Chondrocyte (in vitro differentiated cells): ENCODE measurements at places on chromosomes 4 and X. TPM values are rescaled to one million over a fixed set of nuclear protein-coding genes. Genes with fewer than 3 reads are reported as not detected.

The PPP2R2C gene
- 0.10 to 0.94 TPM (median 0.13 TPM) in 3 replicates for total RNA-seq

DNA sequence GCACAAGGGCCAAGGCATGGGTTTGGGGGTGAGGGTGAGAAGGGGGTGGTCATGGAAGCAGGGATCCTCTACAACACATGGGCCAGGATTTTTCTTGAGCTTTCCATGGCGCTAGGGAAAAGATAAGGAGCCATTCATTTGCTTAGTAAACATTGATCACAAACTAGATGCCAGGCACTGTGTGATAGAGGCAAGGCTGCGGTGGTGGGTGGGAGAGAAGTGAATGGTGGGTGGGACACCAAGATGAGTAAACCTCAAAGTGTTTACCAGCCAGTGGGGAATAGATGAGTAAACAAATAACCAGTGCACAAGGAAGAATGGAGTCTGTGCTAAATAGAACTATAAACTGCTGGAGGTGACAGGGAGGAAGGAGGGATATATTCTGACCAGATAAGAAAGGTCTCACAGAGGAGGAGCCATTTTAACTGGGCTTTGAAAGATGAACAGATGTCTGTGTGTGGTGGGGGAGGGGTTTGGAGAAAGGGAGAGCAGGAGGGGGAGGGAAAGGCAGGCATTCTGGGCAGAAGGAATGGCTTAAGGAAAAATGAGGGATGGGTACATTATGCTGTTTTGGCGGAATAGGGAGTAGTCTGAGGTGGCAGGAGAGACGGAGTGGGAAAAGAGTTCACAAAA lies 48.0 kb upstream of the LAS1L start:
- peaks cover 6% of the 10 kb centered on the region for H3K27me3 ChIP-seq
- DNase-seq: no peak
- no peak overlapping the region for H3K4me3 ChIP-seq
- H3K36me3 ChIP-seq: no peaks in the 10 kb centered on the region
- H3K27ac ChIP-seq: no peak overlapping the region

The MFAP3L gene
- 6.8 to 19.4 TPM (median 13.1 TPM) in 3 replicates for total RNA-seq

- H3K27ac ChIP-seq: peak overlapping the region; percentile 99
- no peaks in the 10 kb centered on the region for H3K27me3 ChIP-seq
These were observed 116.6 kb upstream of the FAT1 start for GRCh38 chr4:186840222-186840701.

The C4orf50 gene
- total RNA-seq: not detected in 3 replicates

DNA sequence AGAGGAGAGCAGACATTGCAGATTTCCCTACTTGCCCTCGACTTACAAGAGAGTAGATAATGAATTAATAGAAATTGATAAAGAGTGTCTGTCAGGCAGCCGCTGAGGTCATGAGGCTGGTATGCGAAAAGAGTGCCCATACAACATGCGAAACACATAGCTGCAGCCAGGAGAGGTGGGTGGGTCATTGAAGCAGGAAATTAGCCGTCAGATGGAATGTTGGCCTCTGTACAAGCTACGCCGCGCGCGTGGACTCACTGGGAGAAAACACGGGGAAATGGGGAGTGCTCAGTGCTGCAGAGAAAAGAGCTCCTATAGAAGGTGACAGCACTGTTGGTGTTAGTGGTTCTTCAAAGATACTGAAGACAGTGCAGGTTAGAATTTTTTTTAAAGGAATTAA lies 125.1 kb downstream of the RAPGEF2 start:
- no peaks in the 10 kb centered on the region for H3K36me3 ChIP-seq
- H3K4me1 ChIP-seq: peaks cover 51% of the 10 kb centered on the region
- H3K27ac ChIP-seq: peak overlapping the region; percentile 77
- no peaks in the 10 kb centered on the region for H3K27me3 ChIP-seq

GRCh38 chr4:1416948-1417260 lies 10.7 kb upstream of the NKX1-1 start:
- H3K4me1 ChIP-seq: no peaks in the 10 kb centered on the region
- H3K27me3 ChIP-seq: peaks cover 22% of the 10 kb centered on the region
- H3K27ac ChIP-seq: no peak overlapping the region
- no peaks in the 10 kb centered on the region for H3K36me3 ChIP-seq
- H3K4me3 ChIP-seq: no peak overlapping the region
- peak; percentile 86 for DNase-seq

DNA sequence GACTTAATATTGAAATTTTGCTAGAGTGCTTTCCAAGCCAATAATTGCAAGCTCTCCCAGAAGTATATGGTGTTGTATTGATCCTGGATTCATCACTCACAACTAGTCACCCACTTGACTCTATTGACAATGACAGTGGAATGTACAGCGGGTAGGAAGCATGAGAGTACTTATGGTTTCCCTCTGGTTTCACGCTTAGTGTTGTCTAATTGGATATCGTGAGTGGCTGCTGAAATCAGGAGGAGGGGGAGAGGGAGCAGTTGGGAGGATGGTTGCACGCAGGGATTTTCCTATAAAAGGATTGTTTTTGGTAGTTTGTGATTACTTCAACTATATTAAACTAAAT lies 1819.5 kb upstream of the TENM3 start:
- peaks cover under 1% of the 10 kb centered on the region for H3K27me3 ChIP-seq
- no peak overlapping the region for H3K4me3 ChIP-seq
- no peak for DNase-seq
- H3K27ac ChIP-seq: no peak overlapping the region

The GABRG1 gene
- not detected in 3 replicates for total RNA-seq

- H3K36me3 ChIP-seq: no peaks in the 10 kb centered on the region
- H3K4me1 ChIP-seq: peaks cover 5% of the 10 kb centered on the region
- no peak overlapping the region for H3K27ac ChIP-seq
- no peaks in the 10 kb centered on the region for H3K27me3 ChIP-seq
- no peak overlapping the region for H3K4me3 ChIP-seq
These were observed 70.3 kb downstream of the STIM2 start for GRCh38 chr4:26930964-26931363.

DNA sequence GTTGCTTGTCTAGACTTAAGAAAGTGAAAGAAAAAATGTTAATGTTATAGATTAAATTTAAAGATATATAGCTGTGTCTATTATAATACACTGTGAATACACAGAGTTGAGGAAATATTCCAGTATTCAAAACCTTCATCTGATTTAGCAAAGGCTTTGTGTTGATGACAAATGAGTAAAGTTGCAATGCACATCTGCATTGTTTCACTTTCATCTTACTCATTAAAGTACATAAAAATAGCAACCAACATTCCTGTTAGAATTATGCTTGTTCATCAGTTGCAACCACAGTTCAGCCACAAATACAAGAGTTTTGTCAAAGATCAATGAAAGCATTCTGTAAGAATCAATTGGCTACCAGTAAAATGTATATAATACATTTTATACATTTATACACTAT lies 346.4 kb upstream of the SLC7A11 start:
- H3K4me1 ChIP-seq: no peaks in the 10 kb centered on the region
- no peaks in the 10 kb centered on the region for H3K27me3 ChIP-seq
- no peak overlapping the region for H3K27ac ChIP-seq
- peaks cover 4% of the 10 kb centered on the region for H3K36me3 ChIP-seq

DNA sequence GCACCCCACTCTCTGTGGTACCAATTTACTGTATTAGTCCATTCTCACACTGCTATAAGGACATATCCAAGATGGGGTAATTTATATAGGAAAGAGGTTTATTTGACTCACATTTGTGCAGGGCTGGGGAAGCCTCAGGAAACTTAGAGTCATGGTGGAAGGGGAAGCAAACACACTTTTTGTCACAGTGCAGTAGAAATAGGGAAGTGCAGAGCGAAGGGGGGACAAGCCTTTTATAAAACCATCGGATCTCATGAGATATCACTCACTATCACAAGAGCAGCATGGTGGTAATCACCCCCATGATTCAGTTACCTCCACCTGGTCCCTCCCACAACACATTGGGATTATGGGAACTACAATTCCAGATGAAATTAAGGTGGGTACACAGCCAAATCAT lies 766.9 kb upstream of the PCDH10 start:
- H3K4me3 ChIP-seq: no peak overlapping the region
- H3K27me3 ChIP-seq: no peaks in the 10 kb centered on the region
- H3K36me3 ChIP-seq: no peaks in the 10 kb centered on the region
- peaks cover 4% of the 10 kb centered on the region for H3K4me1 ChIP-seq
- no peak for DNase-seq

The FHDC1 gene
- 4.2 to 8.9 TPM (median 4.4 TPM) in 3 replicates for total RNA-seq

DNA sequence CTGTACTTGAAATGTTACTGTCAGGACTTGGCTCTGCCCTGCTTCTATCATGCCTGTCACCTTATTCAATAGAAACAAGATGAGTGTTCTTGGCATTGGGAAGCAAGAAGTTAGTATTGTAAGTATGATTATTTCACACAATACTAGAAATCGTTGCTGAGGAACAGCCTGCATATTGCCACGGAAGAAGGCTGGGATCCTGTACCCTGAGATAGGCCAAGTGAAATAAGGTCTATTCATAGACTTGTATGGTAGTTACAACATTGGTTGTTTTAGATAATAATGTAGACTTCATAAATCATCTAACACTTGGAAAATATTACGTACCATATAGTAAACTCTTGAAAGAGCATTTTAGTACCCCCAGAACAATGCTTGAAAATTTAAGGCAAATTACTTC lies 215.9 kb downstream of the DMD start:
- H3K27me3 ChIP-seq: no peaks in the 10 kb centered on the region
- H3K4me3 ChIP-seq: no peak overlapping the region
- H3K4me1 ChIP-seq: no peaks in the 10 kb centered on the region
- no peak for DNase-seq

The NDST3 gene
- total RNA-seq: 1.2 to 1.7 TPM (median 1.3 TPM) in 3 replicates
